ENCODE measurements at places on chromosomes 4 and X. TPM values are rescaled to one million over a fixed set of nuclear protein-coding genes. Genes with fewer than 3 reads are reported as not detected.

The NONO gene
- 276 TPM for polyA plus RNA-seq

The ADH6 gene
- 0.02 TPM for polyA plus RNA-seq

The SLC9B1 gene
- 0.07 TPM for polyA plus RNA-seq

The PABPC5 gene
- polyA plus RNA-seq: 0.99 TPM

The WDFY3 gene
- 36.4 TPM for polyA plus RNA-seq

The SMIM43 gene
- polyA plus RNA-seq: 0.47 TPM

All from BJ (cell line).